AG09319 (cell line): ENCODE measurements at places on chromosomes 7 and 10.

GRCh38 chr7:30166155-30166840 lies 31.5 kb downstream of the MTURN start:
- no peak for DNase-seq

GRCh38 chr7:107166736-107167426 lies 1.9 kb upstream of the HBP1 start:
- no peak for DNase-seq

GRCh38 chr7:116443101-116443523 lies 56.4 kb upstream of the CAV2 start:
- DNase-seq = peak; percentile 63

DNA sequence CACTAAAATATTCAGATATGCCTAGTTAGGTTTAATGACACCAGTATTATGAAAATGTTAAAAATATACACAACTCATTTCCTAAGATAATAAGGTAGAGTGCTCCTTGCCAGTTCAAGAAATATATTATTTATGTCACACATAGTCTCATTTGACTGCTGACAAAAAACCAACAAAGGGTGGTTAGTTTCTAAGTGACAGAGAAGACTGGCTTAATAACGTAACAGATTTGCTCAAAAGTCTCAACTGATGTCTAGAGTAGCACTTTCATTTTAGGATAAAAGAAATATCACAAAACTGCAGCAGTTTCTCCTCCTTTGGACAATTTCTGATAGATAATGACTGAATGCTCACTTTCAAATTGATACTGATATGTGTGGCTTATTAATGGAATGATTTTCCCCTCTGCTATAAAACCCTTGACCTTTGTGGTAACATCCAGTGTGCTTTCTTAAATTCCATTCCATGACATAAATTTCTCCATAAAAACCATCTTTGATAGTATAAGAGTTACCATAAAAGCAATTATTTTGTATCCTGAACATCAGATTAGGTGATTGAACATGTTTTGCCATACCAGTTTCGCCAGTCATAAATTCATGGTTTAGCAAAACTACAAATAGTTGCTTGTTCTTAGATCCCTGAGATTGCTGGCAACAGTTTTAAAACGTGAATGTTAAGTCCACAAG lies 94.2 kb downstream of the NRBF2 start:
- no peak for DNase-seq

GRCh38 chr10:69914398-69915214 lies 112.9 kb downstream of the COL13A1 start:
- DNase-seq = peak; percentile 31

DNA sequence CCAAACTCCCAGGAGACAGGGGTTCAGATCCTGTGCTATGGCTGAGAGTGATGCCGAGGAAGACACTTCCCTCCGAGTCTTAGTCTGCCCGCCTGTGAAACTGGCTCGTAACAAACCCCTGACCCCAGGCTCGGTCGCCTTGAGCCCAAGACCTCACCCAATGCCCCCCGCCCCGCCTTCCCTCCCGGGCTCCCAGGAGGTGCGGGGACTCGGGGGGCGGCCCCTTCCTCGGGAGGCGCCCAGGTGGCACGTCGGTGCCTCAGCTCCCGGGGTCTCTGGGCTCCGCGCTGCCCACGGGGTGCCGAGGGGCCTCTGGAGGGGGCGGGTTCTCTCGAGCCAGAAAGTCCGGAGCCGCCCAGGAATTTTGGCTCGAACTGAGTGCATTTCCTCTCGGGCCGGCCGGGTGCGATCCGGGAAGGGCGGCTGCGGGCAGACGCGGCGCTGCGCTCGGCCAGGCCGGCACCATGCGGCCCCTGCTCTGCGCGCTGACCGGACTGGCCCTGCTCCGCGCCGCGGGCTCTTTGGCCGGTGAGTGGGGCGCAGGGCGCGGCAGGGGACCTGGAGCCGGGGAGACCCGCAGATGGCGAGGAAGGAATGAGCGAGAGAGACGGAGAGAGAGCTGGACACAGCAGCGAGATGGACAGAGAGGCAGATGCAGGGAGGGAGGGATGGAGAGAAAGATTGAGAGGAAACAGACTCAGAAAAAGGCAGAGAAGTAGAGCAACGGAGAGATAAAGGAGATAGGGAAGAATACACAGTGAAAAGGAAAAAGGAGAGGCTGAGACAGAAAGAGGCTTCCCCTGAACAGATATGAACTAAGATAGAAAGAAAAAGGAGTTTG lies at the start of gene PLAC9:
Gene PLAC9 (plus strand): TSS at position 432 of the 841 bp plus-strand sequence. CDS start 33 bp downstream, at position 465.
- no peak for DNase-seq

DNA sequence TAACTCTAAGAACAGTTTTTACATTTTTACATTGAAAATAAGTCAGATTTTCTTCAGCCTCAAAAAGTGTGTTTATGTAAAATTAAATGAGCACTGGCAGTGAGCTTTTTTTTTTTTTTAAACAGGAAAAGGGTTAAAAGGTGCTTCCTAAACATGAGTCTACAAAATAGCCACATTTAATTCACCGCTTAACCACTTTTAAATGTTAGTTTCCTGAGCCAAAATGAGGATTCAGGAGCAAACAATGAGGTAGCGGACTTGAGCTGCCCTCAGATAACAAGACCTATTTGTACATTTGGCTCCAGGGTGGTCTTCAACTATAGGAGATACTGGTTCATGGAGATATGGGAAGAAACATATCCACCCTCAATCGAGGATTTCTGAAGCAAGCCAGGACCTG lies 22.8 kb downstream of the AKR1C3 start:
- DNase-seq = no peak

GRCh38 chr7:112130729-112131410 lies 75.3 kb downstream of the DOCK4 start:
- DNase-seq = no peak

- no peak for DNase-seq
These were observed 90.9 kb upstream of the BMPER start for GRCh38 chr7:33814400-33814799.

DNA sequence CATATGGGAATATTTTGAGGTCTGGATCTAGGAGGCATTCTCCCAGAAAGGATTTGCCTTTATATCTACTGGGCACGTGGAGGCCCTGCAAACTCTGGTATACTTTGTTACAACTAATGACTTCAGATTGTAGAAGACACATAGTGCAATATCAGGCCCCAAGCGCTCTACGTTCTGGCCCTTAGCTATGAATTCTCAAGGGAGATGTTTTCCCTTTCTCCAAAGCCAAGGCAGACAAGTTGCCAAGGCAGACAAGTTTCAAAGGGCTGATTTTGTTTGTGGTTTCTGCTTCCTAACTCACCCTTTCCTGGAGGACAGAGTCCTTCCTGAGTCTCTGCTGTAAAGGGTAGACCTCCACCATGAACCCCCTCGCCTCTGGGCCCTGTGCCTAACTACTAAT lies 99.4 kb upstream of the CTTNBP2 start:
- no peak for DNase-seq

DNA sequence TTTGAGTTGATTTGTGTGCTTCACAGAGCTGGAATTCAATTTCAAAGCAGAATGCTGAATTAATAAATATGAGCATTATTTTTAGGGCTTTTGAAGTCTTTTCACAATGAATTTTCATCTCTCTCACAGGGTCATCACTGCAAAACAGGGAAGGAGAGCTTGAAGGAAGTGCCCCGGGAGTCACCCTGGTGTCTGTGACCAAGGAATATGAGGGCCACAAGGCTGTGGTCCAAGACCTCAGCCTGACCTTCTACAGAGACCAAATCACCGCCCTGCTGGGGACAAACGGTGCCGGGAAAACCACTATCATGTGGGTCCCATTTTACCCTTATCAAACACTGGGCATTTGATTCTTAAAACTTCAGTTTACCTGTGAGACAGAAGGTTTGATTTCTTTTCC lies 217.7 kb downstream of the ABCA13 start:
- DNase-seq = no peak

GRCh38 chr7:128274884-128275603 lies 34.0 kb downstream of the LEP start:
- DNase-seq = no peak

GRCh38 chr7:105618016-105618296 lies 36.7 kb upstream of the EFCAB10 start:
- no peak for DNase-seq

DNA sequence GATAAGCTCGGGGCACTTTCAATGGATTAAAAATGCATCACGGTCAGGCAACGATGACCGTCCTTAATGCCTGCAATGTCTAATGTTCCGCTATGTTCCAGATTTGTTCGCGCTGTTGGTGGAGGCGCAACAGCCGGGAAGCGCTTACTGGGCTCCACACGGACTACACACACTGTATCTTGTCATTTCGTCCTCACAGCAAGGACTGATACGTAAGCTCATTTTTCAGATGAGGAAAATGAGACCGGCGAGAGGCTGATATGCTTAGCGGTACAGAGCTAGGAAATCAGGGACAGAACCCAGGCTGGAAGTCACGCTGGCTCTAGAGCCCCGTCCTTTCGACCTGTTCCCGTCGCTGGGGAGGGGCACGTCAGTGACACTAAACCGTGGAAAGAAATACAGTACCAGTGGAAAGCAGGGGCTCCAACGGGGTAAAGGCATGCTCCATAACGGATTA lies 670 bp downstream of the TPK1 start:
- DNase-seq = no peak

GRCh38 chr7:36781011-36781738 lies 56.9 kb upstream of the AOAH start:
- no peak for DNase-seq

- DNase-seq = no peak
These were observed 44.8 kb upstream of the DMBT1 start for GRCh38 chr10:122515588-122516231.

GRCh38 chr10:84139126-84140035 lies at the start of gene GHITM:
TSS of gene GHITM (plus strand) at chr10:84139509. CDS start at chr10:84141501, 1,992 bp downstream.
- DNase-seq = peak; percentile 98

DNA sequence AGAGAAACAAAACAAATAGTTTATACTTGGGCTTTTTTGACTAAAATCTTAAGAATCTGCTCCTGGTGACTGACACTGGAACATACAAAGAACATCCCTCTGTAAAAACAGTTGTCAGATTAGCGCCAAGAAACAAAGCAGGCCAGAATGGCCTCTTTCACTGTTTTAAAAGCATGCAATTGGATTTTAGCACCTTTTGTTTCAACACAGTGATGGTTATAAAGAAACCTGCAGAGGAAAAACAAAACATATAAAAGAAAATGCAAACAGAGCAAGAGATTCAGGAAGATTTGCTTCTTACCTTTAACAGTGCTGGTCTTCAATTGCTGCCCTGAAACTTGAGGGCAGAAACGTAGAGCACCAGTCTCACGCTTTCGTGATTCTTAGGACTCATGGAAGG lies 652.2 kb upstream of the KCND2 start:
- DNase-seq = no peak

GRCh38 chr10:32982911-32983909 lies 25.2 kb upstream of the ITGB1 start:
- no peak for DNase-seq

GRCh38 chr10:57785068-57785467 lies 482.6 kb downstream of the IPMK start:
- DNase-seq = no peak
